Mammary epithelial cell (primary cell): ENCODE measurements at places on chromosomes 3 and 15. TPM values are rescaled to one million over a fixed set of nuclear protein-coding genes. Genes with fewer than 3 reads are reported as not detected.

Gene C2CD4A
- total RNA-seq: not detected

Gene OR5K2
- total RNA-seq: not detected

DNA sequence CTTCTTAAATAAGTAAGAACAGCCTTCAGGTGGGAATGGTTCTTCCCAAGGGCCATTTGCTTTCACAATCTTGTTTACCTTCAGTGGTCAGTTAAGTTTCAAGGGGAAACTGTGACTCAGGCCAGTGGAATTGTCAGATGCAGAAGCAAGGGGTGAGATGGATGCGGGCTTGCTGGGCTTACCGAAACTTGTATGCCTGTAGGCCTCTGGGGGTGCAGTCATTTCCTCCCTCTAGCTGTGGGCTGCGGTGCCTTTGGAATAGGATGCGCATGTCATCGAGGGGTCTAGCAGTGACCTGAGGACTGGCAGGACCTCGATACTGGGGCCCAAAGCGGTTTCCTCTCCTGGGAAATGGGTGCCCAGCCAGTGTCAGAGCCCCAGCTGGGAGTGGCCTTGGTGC lies 121.6 kb downstream of the EEFSEC start:
- peak; percentile 97 for DNase-seq

DNA sequence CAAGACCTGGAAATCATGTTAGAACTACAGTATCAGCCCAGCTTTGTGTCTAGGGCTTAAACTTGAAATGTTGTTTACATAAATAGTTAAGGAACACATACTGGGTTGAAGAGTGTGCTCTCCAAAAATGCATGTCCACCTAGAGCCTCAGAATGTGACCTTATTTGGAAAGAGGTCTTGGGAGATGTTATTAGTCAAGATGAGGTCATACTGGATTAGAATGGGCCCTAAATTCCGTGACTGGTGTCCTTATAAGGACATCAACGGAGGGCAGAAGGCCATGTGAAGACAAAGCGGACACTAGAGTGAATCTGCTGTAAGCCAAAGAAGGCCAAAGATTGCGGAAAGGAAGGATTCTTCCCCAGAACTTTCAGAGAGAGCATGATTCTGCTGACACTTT lies 759.2 kb upstream of the CFAP20DC start:
- peak; percentile 8 for DNase-seq

- no peak for DNase-seq
These were observed 147.4 kb upstream of the BCHE start for GRCh38 chr3:165984589-165984988.

Gene RPL22L1
- total RNA-seq: 30.7 TPM
